ENCODE measurements at places on chromosomes 3 and 15. TPM values are rescaled to one million over a fixed set of nuclear protein-coding genes. Genes with fewer than 3 reads are reported as not detected.

GRCh38 chr3:183270344-183270743, 17.3 kb downstream of the B3GNT5 start:
- no peak overlapping the region for H3K4me3 ChIP-seq
- peaks cover 17% of the 10 kb centered on the region for H3K4me1 ChIP-seq
- no peak for DNase-seq
- peaks cover 16% of the 10 kb centered on the region for H3K36me3 ChIP-seq

DNA sequence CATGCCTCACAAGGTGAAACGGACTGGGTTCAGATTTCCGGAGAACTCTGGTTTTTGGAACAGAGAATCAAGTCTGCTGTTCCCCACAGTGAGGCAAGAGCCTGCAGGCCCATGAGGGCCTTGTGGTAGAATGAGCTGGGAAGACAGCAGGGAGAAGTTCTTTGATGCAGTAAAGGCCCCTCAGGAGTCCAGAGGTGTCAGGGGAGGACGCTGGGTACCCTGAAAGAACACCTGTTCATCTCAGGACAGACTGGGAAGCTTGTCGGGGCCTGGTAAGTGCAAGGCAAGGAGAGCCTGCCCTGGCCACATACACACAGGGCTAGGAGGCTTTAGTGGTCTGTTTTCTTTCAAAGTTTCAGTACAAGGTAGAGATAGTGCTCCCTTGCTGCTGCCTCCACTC, 3.7 kb upstream of the ZBTB47 start:
- H3K4me1 ChIP-seq = peaks cover 19% of the 10 kb centered on the region
- peaks cover 22% of the 10 kb centered on the region for H3K36me3 ChIP-seq
- H3K27me3 ChIP-seq = no peaks in the 10 kb centered on the region
- no peak overlapping the region for H3K27ac ChIP-seq

- no peak for DNase-seq
- peaks cover 2% of the 10 kb centered on the region for H3K36me3 ChIP-seq
- H3K4me1 ChIP-seq = peaks cover 13% of the 10 kb centered on the region
- H3K27me3 ChIP-seq = no peaks in the 10 kb centered on the region
- peak within 1 kb of the TSS; percentile 70 for H3K27ac ChIP-seq
Measured at GRCh38 chr15:90234096-90234988, at the start of gene GDPGP1. GDPGP1 (plus strand) TSS chr15:90234209; CDS start chr15:90240909, 6,700 bp downstream.

- H3K4me1 ChIP-seq = no peaks in the 10 kb centered on the region
- H3K36me3 ChIP-seq = no peaks in the 10 kb centered on the region
- no peak for DNase-seq
- no peaks in the 10 kb centered on the region for H3K27me3 ChIP-seq
- H3K4me3 ChIP-seq = no peak overlapping the region
Measured at GRCh38 chr3:190811775-190812480, 50.6 kb downstream of the GMNC start.

DNA sequence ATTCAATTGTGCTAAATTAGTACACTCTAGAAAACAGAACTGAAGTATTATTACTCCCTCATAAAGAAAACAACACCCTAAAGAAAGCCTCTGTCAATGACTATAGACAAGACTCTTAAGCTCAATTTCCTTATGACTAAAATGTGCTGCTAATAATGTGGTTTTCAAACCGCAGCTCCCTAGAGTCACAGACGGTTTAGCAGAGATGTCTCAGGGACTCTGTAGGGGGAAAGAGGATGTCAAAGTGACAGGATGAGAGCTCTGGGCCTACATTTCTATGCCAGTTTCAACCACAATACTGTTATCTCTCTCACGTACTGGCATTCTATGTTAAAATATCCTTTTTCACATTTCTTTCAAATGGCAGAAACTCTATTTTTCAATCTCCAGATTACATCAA, 37.6 kb upstream of the WDR49 start:
- no peak overlapping the region for H3K4me3 ChIP-seq
- H3K27ac ChIP-seq = no peak overlapping the region
- H3K36me3 ChIP-seq = peaks cover 13% of the 10 kb centered on the region
- H3K4me1 ChIP-seq = no peaks in the 10 kb centered on the region

DNA sequence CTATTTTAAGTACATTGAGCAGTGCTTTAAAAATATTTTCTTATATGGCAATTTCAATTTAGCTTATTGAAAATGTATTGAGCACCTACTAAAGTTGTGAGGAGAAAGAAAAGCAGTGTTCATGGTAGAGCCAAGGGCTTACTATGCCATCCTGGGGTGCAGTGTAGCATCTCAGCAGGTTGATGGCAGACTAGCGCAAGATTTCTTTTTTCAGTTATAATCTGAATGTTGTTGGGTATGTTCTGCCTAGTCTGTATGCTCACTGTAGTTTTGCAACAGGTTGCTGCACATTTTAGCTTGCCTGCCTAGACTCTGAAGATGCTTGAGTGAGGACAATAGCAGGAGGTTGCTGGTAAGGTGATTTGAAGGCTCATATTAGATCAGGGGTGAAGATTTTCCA, 103.1 kb upstream of the UNC13C start:
- H3K4me3 ChIP-seq = no peak overlapping the region
- no peak for DNase-seq
- no peaks in the 10 kb centered on the region for H3K27me3 ChIP-seq
- H3K4me1 ChIP-seq = no peaks in the 10 kb centered on the region
- no peak overlapping the region for H3K27ac ChIP-seq

DNA sequence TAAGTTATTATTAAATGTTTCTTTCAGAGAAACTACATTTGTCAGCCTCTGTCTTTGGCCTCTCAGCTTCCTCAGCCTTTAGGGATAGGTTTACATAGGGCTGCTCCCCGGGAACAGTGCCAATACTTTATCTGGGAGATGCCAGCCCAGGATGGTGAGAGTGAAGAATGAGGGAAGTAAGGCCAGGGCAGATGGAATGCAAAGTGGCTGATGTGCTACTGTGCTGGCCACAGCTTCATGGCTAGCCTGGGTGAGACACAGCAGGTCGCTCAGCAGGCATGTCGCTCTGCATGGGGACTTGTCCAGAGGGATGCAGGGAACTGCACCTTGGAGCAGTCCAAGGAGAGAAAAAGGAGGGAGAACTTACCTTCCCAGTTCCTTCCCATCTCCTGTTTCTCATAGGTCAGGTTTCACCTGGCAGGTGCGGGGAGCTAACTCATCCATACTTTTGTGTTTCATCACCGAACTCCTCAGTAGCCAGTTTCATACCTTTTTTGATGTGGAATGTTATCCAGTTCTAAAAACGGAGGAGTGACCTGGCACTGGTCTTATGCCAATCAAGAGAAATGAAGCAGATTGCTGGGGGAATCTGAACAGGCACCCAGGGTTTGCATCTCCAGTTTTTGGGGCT, 30.9 kb upstream of the C15orf39 start:
- H3K4me1 ChIP-seq = no peaks in the 10 kb centered on the region
- H3K36me3 ChIP-seq = no peaks in the 10 kb centered on the region
- H3K27ac ChIP-seq = no peak overlapping the region
- H3K4me3 ChIP-seq = no peak overlapping the region

DNA sequence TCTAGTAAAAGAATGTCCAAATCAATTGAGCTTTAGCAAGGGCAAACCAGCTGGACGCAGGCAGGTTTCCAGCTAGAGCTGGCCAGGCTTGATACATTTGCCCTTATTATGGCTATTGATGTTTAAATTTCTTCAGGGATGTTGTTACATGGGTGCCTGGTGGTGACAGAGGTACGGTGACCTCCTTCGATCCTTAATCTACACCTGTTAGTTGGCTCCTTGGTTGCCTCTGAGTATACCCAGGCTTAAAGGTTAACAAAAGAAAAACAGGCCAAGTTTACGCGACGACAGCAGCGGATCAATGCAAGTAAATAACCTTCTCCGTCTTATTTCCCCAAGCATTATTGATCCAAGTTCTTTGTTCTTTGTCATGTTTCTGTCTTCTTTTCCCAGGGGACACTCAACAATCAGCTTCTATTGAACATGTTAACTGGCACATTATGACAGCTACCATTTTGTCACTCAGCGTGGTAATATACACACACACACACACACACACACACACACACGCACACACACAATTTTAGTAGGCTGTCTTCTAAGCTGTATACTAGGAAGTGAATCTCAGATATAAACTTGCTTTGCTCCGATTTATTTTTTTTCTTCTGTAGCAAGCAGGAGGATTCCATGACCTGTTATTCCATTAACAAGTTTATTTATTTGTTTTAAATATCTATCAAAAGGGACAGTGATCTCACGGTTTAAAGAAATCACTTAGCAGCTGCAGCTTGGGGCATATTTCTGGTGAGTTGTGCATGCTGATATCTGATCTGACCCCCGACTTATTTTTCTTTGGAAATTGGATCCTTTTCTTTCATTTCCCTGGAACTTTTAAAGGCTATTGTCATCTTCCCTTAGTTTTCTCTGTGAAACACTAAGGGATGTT, 844.7 kb downstream of the MCTP2 start:
- H3K36me3 ChIP-seq = no peaks in the 10 kb centered on the region
- peaks cover 14% of the 10 kb centered on the region for H3K4me1 ChIP-seq
- DNase-seq = no peak
- no peak overlapping the region for H3K27ac ChIP-seq

Gene MOBP
- total RNA-seq = not detected

Gene CLDN18
- 7.3 TPM for total RNA-seq
